ENCODE measurements at places on chromosomes 16 and 17.

GRCh38 chr16:80824623-80825364, 20.4 kb upstream of the CDYL2 start:
- DNase-seq, result no peak

DNA sequence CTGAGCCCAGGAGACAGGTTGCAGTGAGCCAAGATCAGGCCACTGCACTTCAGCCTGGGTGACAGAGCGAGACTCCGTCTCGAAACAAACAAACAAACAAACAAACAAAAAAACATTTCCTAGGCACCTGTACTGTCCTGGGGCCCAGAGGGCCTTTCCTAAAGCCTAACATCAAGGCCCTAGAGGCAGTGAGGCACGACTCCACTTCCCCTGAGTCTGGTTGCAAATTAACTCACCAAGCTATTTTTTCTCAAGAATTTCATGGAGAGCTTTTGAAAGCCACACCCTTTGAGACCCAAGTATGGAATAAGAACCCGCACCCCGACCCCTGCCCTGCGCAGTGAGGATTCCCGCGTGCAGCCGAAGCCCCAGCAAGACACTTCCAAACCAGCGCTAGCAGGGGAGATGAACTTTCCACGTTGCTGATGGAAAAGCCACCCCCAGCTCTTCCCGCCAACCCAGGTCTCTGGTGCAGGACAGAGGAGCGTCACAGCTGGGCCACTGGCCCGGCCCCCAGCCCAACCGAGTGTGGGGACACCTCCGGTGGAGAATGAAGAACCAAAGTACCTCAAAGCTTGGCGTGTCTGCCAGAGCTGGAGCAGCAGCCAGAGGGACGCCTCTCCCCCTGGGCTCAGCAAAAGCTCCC, 1.2 kb downstream of the CHST5 start:
- no peak for DNase-seq

- DNase-seq, result no peak
Observed at GRCh38 chr16:66435896-66436295, 8.8 kb downstream of the BEAN1 start.

- no peak for DNase-seq
Observed at GRCh38 chr17:76940738-76941350, 72.6 kb downstream of the MGAT5B start.

DNA sequence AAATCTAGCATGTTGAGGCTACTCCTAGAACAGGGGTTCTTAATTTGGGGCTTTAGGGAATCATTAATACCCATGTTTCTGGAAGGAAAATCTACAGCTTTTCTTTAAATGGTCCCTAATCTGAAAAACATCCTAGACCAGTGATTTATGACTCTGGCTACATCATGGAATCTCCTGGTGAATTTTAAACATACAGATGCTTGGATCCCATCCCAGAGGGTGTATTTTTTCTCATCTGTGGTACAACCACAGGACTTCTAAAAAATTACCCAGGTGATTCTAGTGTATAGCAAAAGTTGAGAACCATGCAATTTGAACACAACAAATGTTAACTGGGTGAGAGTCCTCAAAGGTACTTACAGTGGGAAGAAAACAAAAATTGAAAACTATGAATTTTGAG, 41.5 kb downstream of the KANSL1 start:
- DNase-seq, result no peak

DNA sequence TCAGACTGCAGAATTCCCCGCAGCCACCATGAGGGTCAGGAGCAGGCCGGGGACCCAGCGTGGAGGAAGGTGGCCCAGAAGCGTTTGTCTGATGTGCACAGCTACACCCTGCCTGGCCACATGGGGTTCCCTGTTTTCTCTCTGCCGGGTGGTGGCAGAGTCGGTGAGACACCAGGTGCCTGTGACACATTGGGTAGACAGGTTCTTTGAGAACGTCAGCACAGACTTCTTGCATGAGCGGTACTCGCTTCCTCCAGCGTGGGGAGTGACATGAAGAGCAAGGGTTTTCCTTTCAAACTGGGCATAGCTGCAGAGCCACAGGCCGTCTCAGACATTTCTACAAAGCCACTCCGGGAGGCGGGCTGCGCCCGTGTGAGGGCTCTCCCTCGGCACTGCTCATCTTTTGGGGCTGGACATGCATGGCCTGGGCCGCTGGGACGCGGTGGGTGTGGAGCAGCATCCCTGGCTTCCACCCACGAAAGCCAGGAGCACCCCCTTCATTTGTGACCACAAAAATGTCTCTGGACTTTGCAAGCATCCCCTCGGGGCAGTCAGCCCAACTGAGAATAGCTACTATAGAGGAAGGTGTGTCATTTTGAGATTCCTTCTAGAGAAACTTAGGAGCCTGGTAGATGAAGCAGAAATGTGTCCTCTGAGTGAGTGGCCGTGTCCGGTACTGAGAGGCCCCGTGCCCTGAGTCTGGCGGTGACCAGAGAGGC, 26.0 kb downstream of the NME3 start:
- DNase-seq, result no peak

DNA sequence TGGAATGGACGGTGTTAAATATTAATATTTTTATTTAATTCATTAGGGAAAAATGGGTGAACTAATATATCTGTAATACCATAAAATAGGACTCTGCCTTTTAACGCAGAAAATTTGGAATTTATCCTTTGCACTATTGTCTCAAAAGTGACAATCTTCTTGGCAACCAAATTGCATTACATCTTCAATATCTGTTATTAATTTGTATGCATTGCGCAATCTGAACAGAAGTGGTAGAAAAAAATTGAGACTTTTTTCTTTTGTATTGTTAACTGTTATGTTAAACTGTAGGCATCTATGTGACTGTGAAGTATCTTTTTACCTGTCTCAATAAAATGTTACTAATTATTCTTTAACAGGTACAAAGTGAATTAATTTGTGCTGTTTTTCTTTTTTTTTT, 55.6 kb downstream of the PPM1E start:
- no peak for DNase-seq

DNA sequence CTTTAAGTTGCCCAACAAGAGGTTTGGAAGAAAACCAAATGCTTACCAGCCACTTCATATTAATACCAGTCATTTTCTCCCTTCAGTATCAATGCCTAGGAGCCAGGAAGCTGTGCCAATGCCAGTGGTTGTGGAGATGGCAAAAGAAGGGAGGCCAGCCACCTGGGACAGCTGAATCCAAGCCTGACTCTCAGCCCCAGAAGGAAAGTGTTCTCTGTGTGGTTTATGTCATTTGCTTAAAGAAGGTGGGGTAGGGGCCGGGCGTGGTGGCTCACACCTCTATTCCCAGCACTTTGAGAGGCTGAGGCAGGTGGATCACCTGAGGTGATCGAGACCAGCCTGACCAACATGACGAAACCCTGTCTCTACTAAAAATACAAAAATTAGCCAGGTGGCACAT, 13.4 kb downstream of the C17orf78 start:
- DNase-seq, result no peak

DNA sequence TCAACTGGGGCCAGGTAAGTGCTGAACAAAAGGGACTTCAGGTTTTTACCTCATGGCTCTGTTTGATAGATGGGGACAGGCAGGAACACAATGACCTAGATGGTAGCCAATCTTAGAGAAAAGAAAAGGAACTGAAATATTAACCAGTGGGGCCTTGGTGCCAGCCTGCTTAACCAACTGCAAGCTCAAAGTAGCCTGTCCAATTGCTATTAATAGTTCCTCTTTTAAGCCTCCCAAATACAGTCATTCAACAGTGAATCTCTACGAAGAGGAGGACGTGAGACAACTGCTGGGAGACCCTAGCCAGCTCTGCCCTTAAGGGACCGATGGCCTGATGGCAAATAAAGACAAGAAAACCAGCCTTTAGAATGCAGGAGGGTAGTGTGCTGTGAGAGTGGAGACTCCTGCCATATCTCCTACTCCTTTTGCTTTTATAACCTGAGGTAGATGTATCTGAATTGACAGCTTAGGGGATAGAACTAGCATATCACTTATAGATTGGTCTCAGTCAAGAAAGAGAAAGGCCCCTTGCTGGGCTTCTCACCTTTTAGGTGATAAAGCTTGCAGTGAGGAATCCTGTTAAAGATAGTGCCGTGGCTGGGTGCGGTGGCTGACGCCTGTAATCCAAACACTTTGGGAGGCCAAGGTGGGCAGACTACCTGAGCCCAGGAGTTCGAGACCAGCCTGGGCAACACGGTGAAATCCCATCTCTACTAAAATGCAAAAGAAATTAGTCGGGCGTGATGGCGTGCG, 28.3 kb downstream of the ARSG start:
- DNase-seq, result no peak

DNA sequence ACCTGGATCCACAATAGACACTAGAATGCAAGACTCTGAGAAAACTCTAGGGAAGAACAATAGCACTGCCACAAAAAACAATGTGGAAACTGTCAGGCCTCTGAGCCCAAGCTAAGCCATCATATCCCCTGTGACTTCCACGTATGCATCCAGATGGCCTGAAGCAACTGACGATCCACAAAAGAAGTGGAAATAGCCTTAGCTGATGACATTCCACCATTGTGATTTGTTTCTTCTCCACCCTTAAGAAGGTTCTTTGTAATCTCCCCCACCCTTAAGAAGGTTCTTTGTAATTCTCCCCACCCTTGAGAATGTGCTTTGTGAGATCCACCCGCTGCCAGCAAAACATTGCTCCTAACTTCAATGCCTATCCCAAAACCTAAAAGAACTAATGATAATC, 39.2 kb upstream of the TNRC6C start:
- no peak for DNase-seq

DNA sequence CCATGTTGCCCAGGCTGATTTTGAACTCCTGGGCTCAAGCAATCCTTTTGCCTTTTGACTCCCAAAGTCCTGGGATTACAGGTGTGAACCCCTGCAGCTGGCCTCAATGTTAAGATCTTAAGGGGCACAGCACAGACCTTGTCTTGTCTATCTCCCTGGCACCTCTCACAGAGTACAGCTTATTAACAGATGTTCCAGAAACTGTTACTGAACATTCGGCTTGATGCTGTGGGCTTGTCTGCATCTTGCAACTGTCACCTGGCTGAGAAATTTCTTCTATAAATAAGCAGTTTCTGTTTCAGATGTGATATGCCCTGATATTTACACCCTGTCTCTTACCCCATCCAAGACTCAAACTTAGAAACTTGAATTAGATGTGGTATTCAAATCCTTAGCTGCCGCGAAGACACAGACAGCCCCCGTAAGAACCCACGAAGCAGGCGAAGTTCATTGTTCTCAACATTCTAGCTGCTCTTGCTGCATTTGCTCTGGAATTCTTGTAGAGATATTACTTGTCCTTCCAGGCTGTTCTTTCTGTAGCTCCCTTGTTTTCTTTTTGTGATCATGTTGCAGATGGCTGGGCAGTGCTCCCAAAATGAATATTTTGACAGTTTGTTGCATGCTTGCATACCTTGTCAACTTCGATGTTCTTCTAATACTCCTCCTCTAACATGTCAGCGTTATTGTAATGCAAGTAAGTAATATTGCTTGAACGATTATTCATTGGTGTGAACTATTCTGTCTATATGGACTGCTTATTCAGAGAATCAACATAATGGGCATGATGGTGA, at the start of gene TNFRSF17:
Gene TNFRSF17, plus strand, starts transcription at position 450 of the 791 bp plus-strand sequence. Its CDS starts 115 bp downstream, at position 565.
- no peak for DNase-seq
